CD4-positive, alpha-beta T cell treated with Interleukin-17A for 1 hour (primary cell): ENCODE measurements at places on chromosomes 11 and 22.
A peak's percentile ranks its signal among the peaks of the same experiment; 100 is the strongest.

DNA sequence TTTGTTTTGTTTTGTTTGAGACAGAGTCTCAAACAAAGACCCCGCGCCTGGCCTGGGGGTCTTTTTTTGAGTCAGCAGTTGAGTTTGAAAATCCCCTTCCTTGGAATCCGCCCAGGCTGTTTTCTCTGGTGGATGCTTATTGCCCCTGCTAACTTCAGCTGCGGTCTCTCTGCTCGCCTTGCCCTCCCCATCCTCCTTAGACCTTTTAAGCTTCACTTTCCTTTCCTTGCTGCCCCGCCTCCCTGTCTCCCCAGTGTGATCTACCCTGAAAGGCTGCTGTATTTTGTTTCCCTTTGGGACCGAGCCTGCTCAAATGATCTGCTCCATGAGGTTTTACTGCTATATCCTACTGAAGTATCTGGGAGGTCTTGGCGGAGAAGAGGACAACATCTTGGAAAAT, 2.5 kb downstream of the USP18 start:
- peak; percentile 25 for DNase-seq

GRCh38 chr22:23240639-23241389, 60.5 kb downstream of the BCR start:
- peak; percentile 47 for DNase-seq

- DNase-seq, result no peak
These were observed 8.8 kb downstream of the TMEM216 start for GRCh38 chr11:61401173-61401572.

- no peak for DNase-seq
These were observed 1.0 kb downstream of the RTN3 start for GRCh38 chr11:63682066-63683021.

DNA sequence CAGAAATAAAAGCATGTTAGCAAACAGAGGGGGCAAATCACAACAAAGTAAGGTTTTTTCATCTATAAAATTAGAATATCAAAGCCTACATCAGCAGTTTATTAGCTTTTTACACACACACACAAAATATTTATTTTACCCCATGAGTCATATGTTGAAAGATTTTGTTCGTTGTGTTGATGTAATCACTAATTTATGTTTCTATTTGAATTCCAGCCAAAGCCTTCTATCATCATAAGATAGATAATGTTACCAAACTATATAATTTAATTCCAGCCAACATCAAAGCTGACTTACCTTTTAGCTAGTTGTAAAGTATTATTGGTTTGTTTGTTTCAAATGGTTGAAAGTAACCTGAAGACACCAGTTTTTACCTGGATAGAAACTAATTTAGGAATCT, 458.0 kb upstream of the ARHGAP42 start:
- no peak for DNase-seq

DNA sequence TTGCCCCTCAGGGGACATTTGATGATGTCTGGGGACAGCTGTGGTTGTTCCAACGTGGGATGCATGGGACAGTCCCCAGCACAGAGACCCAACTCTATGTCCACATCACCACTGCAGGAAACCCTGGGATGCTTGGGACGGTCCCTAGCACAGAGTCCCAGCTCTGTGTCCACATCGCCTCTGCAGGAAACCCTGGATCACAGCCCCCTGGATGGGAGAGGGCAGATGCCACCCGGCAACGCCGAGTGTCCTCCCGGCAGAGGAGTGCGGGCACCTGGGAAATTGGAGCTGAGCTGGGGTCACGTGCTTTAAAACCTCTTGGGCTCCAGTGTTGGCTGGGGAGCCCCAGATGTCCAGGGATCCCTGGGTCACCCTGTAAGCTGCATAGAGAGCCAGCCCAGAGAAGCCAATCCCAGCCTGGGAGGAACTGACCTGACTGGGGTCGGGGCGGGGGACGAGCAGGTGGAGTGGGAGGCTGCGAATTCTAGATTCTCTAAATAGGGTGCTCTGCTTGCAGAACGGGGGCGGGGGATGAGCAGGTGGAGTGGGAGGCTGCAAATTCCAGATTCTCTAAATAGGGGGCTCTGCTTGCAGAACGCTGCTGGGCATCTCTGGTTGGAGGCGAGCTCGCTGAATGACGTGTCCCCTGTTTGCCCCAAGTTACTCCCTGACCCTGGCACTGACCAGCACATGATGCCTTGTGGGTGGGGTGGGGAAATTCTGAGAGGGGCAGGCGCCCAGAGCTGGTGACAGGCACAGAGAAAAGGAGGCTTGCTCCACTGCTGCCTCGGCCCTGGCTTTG, 1197.8 kb downstream of the BRD1 start:
- DNase-seq, result no peak

GRCh38 chr11:2256293-2256913, 14.0 kb downstream of the ASCL2 start:
- no peak for DNase-seq

DNA sequence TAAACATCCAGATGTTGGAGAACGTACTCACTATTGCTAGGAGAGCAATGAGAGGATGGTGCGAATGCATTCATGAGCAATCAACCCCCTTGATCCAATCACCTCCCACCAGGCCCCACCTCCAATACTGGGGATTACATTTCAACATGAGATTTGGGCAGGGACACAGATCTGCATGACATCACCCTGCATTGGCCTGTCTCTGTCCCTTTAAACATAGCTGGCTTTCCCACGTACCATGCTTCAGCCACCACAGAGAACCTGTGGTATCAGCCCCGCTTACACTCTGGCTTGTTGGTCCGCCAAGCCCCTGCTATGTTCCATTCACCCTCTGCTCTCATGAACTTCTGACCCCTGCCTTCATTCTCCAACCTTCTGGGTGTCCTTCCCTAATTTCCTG, 157.5 kb upstream of the E2F8 start:
- no peak for DNase-seq

DNA sequence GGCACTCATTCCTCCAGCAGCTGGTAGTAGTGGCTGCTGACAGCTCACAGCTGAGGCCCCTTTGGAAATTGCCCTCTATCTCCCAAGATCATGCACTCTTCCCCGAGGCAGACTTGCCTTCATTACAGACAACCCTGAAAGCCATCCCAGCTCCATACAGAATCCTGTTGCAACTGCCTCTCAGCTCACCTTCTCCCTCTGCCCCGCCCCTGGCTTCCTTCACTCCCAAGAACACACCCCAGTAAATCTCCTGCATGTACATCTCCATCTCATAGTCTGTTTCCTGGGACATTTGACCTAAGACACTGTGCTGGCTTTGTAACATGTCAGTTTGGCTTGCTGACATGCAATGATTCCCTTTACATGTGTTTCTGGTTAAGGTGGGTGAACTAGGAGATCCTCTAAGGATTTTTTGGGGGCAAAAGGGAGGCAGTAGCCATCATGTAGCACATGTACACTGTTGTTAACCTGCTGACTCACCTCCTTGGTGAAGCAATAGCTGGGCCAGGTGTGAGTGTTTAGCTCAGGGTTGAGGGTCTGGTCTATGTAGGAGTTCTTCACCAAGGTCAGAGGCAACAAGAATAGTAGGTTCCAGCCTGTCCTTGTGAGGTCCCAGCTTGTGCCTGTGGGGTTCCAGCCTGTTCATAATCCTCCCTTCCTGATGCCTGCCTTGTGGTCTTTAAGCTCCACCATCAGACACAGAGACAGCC, 179.6 kb downstream of the CSNK2A3 start:
- DNase-seq, result no peak

GRCh38 chr11:117428186-117428855, 100.7 kb downstream of the CEP164 start:
- no peak for DNase-seq

DNA sequence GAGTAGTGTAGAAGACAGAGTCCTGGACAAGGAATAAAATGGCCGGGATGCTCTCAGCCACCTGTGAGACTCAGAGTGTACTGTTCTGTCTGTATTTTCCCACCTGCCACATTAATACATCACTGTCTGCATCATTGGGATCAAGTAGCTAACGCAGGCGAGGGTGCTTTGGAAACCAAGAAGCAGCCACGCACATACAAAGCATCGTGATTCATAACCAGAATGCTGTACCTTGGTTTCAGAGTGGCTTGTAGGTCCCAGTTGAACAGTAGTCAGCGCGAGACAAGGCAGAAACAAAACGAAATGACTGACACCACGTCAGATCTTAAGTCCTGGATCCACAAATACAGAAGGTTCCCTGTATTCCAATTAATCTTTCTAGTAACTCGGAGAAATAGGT, 198.3 kb downstream of the GRIK4 start:
- no peak for DNase-seq

DNA sequence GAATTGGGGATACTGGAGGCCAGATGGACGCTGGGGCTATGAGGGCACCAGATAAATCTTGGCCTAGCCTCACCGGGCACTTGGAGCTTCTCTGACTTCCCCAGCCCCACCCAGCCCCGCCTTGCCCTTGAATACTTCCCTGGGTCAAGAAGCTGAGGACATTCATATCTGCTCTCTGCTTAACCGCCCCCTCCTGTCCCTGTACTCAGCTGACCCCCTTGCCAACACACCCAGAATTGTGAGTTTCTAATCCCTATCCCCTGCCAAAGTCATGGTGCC, 22.0 kb downstream of the FADS3 start:
- no peak for DNase-seq

DNA sequence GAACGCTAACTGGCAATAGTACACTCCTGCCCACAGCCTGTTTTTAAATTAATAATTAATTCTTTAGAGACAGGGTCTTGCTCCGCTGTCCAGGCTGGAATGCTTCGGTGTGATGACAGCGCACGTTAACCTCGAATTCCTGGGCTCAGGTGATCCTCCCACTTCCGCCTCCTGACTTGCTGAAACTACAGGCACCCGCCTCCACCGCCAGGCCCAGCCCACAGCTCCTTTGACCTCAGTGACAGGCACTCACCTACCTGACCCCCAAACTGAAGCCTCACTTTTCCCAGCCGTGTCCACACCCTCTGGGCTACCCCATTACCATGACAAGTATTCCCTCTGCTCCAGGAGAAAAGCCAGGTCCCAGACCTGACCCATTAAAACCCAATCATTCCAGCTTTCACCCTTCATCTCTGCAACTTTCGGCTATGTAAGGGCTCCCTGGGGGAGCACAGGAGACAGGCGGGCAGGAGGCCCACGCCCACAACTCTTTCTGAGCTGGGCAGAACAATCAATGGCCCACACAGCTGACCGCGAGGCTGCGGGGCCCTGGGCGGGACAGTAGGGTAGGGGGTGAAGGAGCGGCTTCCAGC, 730 bp downstream of the LMNTD2 start:
- no peak for DNase-seq

DNA sequence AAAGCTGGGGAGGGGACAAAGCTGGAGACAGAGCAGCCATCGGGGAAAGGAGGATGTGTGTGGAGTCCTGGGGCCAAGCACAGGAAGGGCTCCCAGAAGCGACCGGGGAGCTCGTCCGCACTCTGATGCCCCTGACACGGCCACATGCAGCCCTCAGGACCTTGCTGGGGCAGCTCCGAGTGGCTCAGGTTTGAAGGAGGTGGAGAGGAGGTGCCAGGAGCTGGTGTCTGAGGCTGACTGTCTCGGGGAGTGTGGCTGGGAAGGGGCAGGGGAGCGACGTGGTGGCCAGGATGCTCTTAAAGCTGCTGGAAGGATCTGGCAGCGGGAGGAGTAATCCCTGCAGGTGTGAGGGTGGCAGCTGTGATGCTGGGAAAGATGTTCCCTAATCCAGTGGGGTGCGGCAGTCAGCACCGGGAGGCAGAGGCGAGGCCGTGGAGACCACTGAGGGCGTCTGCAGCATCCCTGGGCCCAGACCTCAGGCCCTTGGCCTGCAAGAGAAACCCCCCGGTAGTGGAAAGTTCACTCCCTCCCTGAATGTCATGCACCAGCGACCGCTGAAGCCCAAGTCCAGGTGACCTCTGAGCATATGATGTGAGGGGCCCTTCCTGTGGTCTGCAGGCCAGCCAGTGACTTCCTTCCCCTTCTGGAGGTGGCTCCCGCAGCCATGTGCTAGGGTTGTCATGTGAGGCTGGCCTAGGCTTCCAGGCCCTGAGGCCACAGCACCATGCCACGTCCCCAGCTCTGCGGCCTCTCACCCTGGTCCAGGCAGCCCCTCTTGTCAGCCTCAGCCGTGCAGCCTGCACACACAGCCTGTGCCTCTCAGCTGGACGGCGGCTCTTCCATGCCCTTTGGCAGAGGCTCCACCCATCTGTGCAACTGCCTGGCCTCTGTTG, 17.2 kb upstream of the CTSD start:
- DNase-seq, result no peak

DNA sequence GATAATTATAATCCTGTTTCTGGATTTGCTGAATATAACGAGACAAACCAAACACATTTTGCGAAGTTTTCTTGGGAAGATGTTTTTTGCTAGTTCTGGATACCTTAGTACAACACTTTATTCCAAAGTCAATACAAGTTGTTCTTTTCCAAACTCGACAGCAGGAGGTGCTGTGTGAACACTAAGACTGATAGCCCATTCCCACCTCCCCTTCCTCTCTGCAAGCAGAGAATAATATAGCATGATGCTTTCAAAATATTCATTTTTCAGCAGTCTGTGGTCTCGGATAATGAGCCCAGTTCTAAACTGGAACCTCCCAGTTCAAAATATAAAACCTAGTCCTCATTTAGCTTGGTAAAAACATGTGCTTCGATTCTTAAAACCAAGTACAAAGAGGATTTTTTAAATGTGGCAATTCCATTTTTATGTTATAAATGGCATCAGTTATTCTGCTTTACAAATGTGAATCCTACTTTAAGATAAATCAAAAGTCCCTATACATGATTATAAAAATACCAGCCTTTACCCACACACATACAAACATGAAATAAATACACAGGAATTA, 129.1 kb downstream of the DCDC1 start:
- DNase-seq, result peak; percentile 37

DNA sequence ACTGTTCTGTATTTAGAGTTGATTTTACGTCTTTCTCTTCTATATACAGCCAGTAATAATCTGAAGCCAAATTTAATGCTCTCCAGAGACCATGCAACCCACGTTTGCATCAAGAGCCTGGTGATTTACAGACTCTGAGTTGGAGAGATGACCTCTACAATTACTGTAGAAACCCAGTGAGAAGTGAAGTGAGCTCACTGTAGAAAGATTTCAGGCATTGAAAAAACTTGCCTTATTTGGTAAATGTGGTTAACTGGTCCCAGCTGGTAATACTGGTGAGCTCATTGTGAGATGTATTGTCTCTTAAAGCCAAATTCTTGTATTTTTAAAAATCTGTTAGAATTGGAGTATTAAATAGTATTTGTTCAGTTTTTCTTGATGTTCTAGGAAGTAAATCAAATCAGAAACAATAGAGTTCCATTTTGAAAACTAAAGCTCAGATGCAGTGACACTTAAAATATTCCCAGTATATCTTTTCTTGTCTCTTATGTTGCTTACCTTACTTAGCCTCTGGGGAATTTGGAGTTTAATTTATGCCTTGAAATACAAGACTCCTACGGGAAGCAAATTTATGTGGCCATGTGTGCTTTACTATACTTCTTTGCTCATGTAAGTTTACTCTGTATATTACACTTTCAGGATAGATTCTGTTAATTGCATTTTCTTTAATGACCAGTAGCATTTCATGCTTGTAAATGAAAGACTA, 189.9 kb downstream of the ARHGAP42 start:
- DNase-seq, result no peak
